ENCODE measurements at places on chromosomes 1 and 21. TPM values are rescaled to one million over a fixed set of nuclear protein-coding genes. Genes with fewer than 3 reads are reported as not detected.

KIF17 gene
- total RNA-seq, result not detected

TRPM2 gene
- total RNA-seq, result 40.9 TPM

MTARC1 gene
- not detected for total RNA-seq

CLEC20A gene
- total RNA-seq, result not detected

ARF1 gene
- 322 TPM for total RNA-seq

EPHB2 gene
- total RNA-seq, result not detected

SCMH1 gene
- 25.1 TPM for total RNA-seq

- no peaks in the 10 kb centered on the region for H3K36me3 ChIP-seq
- no peak for DNase-seq
- peaks cover 12% of the 10 kb centered on the region for H3K27me3 ChIP-seq
- no peaks in the 10 kb centered on the region for H3K4me1 ChIP-seq
Measured at GRCh38 chr1:152886085-152886484, 8.0 kb downstream of the SMCP start.

GRCh38 chr1:76715474-76715873, 151.8 kb upstream of the ST6GALNAC5 start:
- H3K4me1 ChIP-seq, result no peaks in the 10 kb centered on the region
- no peak overlapping the region for H3K4me3 ChIP-seq
- no peak for DNase-seq
- H3K27me3 ChIP-seq, result peaks cover 3% of the 10 kb centered on the region
- no peaks in the 10 kb centered on the region for H3K36me3 ChIP-seq
- H3K27ac ChIP-seq, result no peak overlapping the region

- no peak for DNase-seq
- H3K4me3 ChIP-seq, result no peak overlapping the region
- no peaks in the 10 kb centered on the region for H3K27me3 ChIP-seq
- peaks cover 63% of the 10 kb centered on the region for H3K36me3 ChIP-seq
- H3K4me1 ChIP-seq, result peaks cover 10% of the 10 kb centered on the region
Measured at GRCh38 chr1:109225308-109225707, 11.6 kb downstream of the SARS1 start.

GRCh38 chr1:42927274-42927841, 31.3 kb downstream of the SLC2A1 start:
- H3K27me3 ChIP-seq, result no peaks in the 10 kb centered on the region
- H3K4me1 ChIP-seq, result peaks cover 90% of the 10 kb centered on the region
- peaks cover 66% of the 10 kb centered on the region for H3K36me3 ChIP-seq
- H3K27ac ChIP-seq, result peak overlapping the region; percentile 35
- no peak for DNase-seq

DNA sequence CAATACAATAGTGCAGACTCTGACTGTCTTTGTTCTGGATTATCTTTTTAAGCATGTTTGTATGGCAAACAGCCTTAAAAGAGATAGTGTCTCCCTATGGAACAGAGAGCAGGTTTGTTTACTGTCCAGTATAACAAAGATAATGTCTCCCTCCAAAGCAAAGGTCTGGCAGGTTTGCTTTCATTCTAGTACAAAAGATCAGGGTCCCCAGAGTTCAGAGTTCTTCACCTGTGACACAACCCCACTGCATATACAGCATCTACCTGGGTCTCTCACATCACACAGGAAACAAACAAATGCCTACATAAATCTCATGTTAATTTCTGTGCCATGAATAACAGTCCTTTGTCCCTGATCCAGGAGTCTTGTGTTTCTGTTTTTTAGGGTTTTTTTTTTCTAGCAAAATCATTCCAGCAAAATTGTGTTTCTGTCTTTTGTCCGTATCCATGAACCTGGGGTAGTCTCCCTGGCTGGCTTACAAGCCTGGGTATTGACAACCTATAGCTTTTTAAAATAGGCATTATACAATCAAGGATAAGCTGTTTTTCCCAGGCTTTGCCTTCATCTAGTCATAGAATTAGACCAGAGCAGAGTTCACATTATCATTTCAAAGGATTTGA, 89.4 kb upstream of the PTBP2 start:
- no peak overlapping the region for H3K27ac ChIP-seq
- H3K36me3 ChIP-seq, result no peaks in the 10 kb centered on the region
- H3K27me3 ChIP-seq, result no peaks in the 10 kb centered on the region
- H3K4me1 ChIP-seq, result no peaks in the 10 kb centered on the region
- DNase-seq, result no peak

- H3K4me3 ChIP-seq, result no peak overlapping the region
- DNase-seq, result no peak
- no peaks in the 10 kb centered on the region for H3K4me1 ChIP-seq
- peaks cover 2% of the 10 kb centered on the region for H3K27me3 ChIP-seq
- no peaks in the 10 kb centered on the region for H3K36me3 ChIP-seq
- no peak overlapping the region for H3K27ac ChIP-seq
Measured at GRCh38 chr1:236959112-236959511, 45.1 kb downstream of the MT1HL1 start.

DNA sequence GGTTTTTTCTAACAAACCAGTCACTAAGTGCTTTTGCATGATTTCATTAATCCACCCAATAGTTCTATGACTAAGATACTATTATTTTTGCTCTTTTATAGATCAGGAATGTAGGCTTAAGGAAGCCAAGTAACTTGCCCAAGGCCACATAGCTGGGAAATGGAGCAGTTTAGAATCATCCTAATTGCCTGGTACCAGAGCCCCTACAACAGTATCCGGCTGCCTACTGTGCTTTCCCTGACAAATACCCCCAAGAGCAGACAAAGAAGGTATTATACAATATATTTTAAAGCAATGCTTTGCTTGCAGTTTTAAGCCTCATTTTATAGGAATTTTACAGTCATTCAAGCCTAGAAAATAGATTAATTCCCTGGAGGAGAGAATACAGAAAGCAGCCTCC, 45.5 kb upstream of the RASAL2 start:
- H3K4me1 ChIP-seq, result no peaks in the 10 kb centered on the region
- H3K27me3 ChIP-seq, result no peaks in the 10 kb centered on the region
- no peak overlapping the region for H3K4me3 ChIP-seq
- DNase-seq, result no peak
- no peaks in the 10 kb centered on the region for H3K36me3 ChIP-seq
- no peak overlapping the region for H3K27ac ChIP-seq

DNA sequence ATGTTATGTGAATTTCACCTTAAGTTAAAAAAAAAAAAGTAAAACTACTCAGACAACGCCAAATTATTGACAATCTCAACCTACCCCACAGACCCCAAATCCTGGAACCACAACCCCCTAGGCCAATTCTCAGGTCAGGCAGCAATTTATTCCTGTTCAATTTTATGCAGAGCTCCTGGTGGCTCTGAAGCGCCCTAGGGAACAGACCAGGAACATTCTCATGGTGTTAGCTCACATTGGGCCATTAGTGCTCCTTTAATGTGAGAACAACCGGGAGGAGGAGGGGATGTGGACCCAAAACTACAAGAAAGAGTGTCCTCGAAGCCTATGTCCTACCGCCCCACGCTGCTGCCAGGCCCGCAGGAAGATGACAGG, 403 bp upstream of the PSEN2 start:
- peaks cover 25% of the 10 kb centered on the region for H3K27me3 ChIP-seq
- H3K4me1 ChIP-seq, result peaks cover 11% of the 10 kb centered on the region
- peak overlapping the region; percentile 56 for H3K27ac ChIP-seq
- DNase-seq, result no peak
- H3K36me3 ChIP-seq, result no peaks in the 10 kb centered on the region

- H3K36me3 ChIP-seq, result no peaks in the 10 kb centered on the region
- H3K4me3 ChIP-seq, result no peak overlapping the region
- peaks cover 14% of the 10 kb centered on the region for H3K27me3 ChIP-seq
Measured at GRCh38 chr1:36652586-36652985, 169.9 kb upstream of the CSF3R start.

DNA sequence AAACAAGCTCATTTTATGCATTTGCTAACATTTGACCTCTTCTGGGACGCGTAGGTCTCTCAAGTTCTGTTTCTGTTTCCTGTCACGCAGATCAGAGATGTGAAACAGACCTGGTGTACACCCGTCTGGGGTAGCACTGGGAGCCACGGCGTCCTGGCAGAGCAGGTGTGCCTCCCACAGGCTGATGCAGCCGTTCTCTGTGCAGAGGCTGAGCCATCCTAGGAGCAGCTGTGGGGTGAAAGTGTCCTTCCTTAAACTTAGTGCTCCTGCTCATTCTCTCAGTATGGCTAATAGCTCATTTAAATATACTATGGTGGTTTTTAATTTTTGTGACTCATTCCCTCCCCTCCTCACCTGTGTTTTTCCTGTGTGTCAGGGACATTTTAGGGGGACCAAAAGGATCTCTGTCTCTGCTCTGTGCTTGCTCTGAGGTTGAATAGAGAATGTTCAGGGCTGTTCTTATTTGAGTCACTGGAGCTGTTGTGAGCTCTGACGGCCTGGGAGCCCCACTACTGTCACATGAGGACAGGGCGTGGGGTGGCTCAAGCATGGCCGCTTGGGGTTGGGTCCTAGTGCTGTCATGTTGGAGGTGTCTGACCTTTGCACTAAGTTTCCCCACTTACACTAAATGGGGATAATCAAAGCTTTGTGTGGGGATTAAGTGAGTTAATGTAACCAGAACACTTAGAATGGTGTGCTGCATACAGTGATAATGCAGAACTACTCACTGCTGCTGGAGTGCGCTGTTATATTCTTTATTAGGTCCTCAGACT, 43.0 kb downstream of the GALNT2 start:
- peaks cover 70% of the 10 kb centered on the region for H3K4me1 ChIP-seq
- H3K27me3 ChIP-seq, result no peaks in the 10 kb centered on the region
- peaks cover 14% of the 10 kb centered on the region for H3K36me3 ChIP-seq
- H3K27ac ChIP-seq, result peak overlapping the region; percentile 47
- DNase-seq, result peak; percentile 70

- DNase-seq, result no peak
- H3K27me3 ChIP-seq, result peaks cover 15% of the 10 kb centered on the region
- H3K4me3 ChIP-seq, result no peak overlapping the region
- H3K27ac ChIP-seq, result no peak overlapping the region
- H3K4me1 ChIP-seq, result peaks cover 4% of the 10 kb centered on the region
Measured at GRCh38 chr21:42607525-42608102, 45.8 kb upstream of the PDE9A start.

GRCh38 chr1:240732390-240732789, 120.4 kb upstream of the GREM2 start:
- H3K36me3 ChIP-seq, result no peaks in the 10 kb centered on the region
- H3K4me3 ChIP-seq, result no peak overlapping the region
- H3K4me1 ChIP-seq, result no peaks in the 10 kb centered on the region
- H3K27ac ChIP-seq, result no peak overlapping the region
- DNase-seq, result no peak

- peaks cover 2% of the 10 kb centered on the region for H3K4me1 ChIP-seq
- H3K36me3 ChIP-seq, result peaks cover 17% of the 10 kb centered on the region
- H3K27me3 ChIP-seq, result no peaks in the 10 kb centered on the region
Measured at GRCh38 chr1:41164727-41165126, 77.4 kb downstream of the SCMH1 start.

GRCh38 chr1:218352075-218352438, 6.9 kb downstream of the TGFB2 start:
- no peaks in the 10 kb centered on the region for H3K36me3 ChIP-seq
- peaks cover 14% of the 10 kb centered on the region for H3K4me1 ChIP-seq
- no peak overlapping the region for H3K4me3 ChIP-seq
- DNase-seq, result no peak
- H3K27ac ChIP-seq, result no peak overlapping the region

DNA sequence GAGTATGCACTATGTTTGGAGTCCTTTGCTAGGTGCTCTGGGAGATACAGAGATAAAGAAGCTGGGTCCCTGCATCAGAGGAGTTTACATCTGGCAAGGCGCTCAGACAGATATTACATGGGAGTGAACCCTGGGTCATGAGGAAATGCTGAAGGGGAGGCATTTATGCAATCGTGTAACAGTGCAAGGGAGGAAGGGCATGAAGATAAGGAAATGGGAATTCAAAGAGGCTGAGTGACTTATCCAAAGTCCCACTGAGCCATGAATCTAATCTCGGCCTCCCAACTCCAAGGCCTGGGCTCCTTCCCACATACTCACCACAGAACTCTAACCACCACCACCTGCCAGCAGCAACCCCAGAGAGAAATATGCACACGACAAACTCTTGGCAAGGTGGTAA, 51.6 kb downstream of the FAM163A start:
- no peaks in the 10 kb centered on the region for H3K4me1 ChIP-seq
- no peak for DNase-seq
- H3K27ac ChIP-seq, result no peak overlapping the region
- H3K4me3 ChIP-seq, result no peak overlapping the region
- peaks cover 5% of the 10 kb centered on the region for H3K27me3 ChIP-seq

DNA sequence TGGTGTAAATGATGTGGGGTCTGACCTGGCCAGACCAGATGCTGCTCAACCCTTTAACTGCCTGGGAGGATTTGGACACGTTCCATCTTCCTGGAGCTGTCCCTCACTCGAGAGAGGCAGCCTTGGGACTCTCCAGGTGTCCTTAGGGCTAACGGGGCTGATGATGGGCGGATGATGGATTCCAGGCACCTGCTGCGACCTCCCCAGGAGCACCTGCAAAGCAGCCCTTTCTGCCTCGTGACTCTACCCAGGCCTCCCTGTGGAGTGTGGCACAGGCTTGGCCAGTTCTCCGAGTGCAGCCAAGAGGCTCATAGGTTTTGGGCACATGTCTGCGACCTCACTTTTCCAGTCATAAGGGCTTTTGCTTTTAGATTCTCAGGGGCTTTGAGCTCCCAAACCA, 12.3 kb upstream of the TRIM17 start:
- H3K27me3 ChIP-seq, result peaks cover 34% of the 10 kb centered on the region
- no peak for DNase-seq
- no peak overlapping the region for H3K4me3 ChIP-seq
- H3K36me3 ChIP-seq, result no peaks in the 10 kb centered on the region
- no peak overlapping the region for H3K27ac ChIP-seq
- no peaks in the 10 kb centered on the region for H3K4me1 ChIP-seq

- H3K36me3 ChIP-seq, result no peaks in the 10 kb centered on the region
- no peak overlapping the region for H3K27ac ChIP-seq
- H3K4me1 ChIP-seq, result peaks cover 8% of the 10 kb centered on the region
- no peaks in the 10 kb centered on the region for H3K27me3 ChIP-seq
- DNase-seq, result no peak
Measured at GRCh38 chr1:86773341-86774288, 69.2 kb downstream of the SH3GLB1 start.

DNA sequence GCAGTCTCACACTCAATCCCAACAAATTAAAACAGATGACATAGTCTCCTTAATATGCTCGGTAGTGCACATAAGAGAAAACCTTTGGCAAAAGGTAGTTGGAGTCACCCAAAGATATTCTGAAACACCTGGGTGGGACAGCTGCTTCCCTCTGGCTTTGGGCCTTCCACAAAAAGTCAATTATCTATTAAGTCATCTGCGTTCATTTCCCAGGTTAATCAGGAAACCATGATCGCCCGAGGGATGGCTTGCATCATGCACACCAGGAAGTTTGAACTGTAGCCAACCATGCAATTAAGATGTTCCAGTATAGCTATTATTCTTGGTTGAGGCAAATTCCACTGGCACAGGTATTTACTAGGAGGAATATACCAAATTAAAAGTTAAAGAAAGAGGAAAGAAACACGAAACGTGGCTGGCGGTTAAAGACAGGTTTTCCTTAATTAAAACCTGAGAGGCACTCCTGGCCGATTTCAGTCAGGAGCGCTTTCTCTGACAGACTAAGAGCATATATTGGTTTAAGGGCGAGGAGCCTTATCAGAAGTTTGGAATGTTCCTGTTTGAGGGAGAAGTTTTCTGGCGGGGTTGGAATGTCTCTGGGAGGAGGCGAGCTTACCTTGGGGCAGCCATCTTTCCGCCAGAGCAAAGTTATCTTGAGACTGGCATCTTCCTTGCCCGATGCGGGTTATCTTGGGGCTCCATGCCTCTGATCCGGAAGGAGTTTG, 19.9 kb downstream of the CLDN17 start:
- no peak overlapping the region for H3K4me3 ChIP-seq
- no peaks in the 10 kb centered on the region for H3K27me3 ChIP-seq
- H3K4me1 ChIP-seq, result no peaks in the 10 kb centered on the region
- no peaks in the 10 kb centered on the region for H3K36me3 ChIP-seq

GRCh38 chr1:234692966-234693580, 83.1 kb upstream of the IRF2BP2 start:
- no peak overlapping the region for H3K27ac ChIP-seq
- no peak for DNase-seq
- H3K27me3 ChIP-seq, result no peaks in the 10 kb centered on the region
- H3K36me3 ChIP-seq, result no peaks in the 10 kb centered on the region
- H3K4me1 ChIP-seq, result no peaks in the 10 kb centered on the region

Measured in activated CD8-positive, alpha-beta T cell treated with anti-CD3 and anti-CD28 coated beads, Interleukin-2, amount 10 ng/mL, durations not matched to agents 7 days and 5 days (primary cell).